ENCODE measurements at places on chromosomes 5 and 9.

GRCh38 chr5:138664276-138664943 lies 88.8 kb upstream of the CTNNA1 start:
- DNase-seq: no peak

DNA sequence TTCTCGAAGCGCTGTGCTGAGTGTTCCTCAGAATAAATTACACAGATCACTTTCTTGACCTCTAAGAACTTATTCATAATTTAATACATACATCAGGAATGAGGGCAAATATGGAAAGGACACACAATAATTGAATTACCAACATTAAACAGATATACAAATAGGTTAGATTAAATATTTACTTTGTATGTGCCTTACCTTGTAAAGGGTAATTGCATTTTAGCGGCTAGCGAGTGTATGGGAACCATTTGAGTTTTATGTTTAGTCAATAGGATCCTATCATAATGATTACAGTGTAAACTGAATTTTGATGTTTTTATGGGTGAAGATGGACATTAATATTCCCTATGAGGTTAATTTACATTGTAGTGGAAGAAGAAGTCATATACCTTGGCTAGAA lies 1187.1 kb upstream of the WWC1 start:
- DNase-seq: no peak

GRCh38 chr5:85549229-85549628 lies 1068.5 kb upstream of the COX7C start:
- no peak for DNase-seq

DNA sequence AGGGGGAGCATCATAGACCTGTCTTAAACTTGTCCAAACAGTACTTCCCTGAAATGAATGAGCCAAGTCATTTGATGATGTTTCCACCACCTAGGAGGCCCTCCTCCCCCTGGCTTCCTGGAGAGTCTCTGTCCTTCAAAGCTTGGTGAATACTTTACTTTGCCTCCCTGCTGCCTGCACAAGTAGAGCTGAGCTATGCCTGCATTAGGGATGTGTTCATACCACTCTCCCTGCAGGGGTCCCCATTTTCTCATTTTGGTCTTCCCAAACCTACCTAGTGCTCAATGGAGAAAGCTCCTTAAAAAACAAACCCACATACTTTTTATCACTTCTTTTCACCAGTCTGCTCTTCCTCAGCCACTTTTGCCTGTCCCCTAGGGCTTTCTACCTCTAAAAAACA lies 7.7 kb downstream of the CCNI2 start:
- no peak for DNase-seq

GRCh38 chr5:6907320-6907918 lies 194.2 kb downstream of the TENT4A start:
- no peak for DNase-seq

GRCh38 chr5:66620711-66621110 lies 24.5 kb downstream of the MAST4 start:
- no peak for DNase-seq

- DNase-seq: no peak
Measured at GRCh38 chr5:181261320-181262049, 542 bp upstream of the TRIM52 start.

- no peak for DNase-seq
Measured at GRCh38 chr5:10250806-10251276, 761 bp downstream of the CCT5 start.

GRCh38 chr5:132628814-132629213 lies 29.2 kb upstream of the IL13 start:
- DNase-seq: no peak

DNA sequence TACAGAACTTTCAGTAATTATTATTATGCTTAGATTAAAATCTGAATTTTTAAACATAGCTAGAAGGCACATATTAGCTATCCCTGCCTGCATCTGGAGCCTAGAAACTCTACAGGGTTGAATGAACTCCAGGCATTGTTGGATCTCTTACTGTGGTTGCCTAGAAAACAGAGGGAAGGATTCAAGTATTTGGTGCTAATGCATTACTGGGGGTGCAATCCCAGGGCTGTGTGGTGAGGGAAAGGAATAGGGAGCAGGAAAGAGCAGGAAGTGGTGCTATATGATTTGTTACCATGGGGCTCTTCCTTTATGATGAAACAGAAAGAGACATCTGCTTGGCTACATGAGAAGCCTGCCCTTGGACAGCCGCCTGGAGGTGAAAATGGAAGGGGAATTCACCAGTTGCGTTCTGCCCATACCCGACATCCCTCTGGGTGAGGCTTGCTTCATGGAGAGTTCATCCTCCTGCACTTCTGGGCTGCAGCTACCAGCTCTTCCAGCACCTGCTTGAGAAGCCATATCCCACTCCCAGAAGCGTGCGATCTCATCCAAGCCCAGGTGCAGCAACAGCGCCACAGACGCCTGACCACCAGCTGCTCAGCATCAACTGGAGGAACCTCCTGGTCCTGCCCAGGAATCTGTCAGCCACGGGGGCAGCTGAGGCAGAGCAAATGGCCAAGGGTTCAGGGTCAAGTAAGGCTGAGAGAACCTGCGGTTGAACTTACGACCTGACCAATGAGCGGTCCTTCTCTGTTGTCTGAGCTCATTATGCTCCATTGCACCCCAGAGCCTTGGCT lies 362.8 kb downstream of the SEMA5A start:
- no peak for DNase-seq

- DNase-seq: no peak
Measured at GRCh38 chr5:81020478-81021167, 60.5 kb downstream of the RASGRF2 start.

- DNase-seq: no peak
Measured at GRCh38 chr5:143659599-143660238, 152.2 kb upstream of the HMHB1 start.

DNA sequence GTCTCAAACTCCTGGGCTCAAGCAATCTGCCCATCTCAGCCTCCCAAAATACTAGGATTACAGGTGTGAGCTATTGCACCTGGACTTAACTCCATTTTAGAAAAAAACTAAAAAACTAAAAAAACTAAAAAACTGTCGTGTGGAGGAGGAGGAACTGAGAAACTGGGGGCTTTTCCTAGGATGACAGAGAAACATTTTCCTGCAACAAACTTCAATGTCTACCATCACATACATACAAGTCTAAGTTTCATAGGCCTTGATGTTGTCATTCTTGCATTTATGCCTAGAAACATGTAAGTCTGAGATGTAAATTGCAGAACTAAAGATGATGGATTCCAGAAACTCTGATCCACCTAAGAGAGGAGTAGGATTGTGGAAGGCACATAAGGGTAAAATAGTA lies 556.8 kb downstream of the RAB3C start:
- DNase-seq: no peak

- DNase-seq: no peak
Measured at GRCh38 chr5:151469386-151469785, 22.0 kb downstream of the SLC36A1 start.

DNA sequence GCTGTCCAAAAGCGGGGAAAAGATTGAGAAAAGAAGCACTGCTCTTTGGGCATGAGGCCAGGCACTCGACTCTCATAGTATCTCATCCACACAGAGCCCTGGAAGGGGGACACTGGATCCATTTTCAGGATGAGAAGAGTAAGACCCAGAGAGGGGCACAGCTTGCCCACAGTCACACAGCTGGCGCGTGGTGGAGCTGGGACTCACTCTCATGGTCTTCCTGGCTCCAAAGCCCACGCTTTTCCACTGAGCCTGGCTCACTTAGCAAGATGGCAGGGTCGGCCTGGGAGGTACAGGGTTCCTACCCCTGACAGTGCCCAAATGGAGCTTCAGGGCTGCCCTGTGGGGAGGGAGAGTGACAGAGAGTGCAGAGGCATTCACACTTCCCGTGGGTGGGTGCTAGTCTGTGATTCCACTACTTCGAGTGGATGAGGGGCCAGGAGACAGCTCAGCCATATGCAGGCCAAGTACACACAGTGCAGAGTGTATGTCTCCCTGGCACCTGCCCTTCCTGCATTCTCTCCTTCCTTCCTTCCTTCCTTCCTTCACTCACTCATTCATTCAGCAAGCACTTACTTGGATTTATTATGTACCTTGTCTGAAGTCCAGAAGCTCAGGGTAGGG lies 18.3 kb upstream of the IGFBPL1 start:
- DNase-seq: no peak

DNA sequence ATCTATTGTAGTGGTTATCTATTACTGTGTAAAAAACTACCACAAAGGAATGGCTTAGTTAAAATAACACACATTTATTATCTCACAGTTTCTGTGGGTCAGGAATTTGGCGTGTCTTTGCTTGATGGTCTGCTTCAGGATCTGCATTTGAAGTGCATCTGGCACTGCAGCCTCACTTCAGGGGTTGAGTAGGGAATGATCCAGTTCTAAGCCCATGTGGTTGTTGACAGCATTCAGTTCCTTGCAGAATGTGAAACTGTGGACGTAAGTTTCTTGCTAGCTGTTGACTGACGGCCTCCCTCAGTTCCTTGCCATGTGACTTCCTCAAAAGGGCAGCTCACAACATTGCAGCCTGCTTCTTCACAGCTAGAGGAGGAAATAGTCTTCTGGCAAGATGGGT lies 2.1 kb upstream of the OGN start:
- DNase-seq: no peak
